ENCODE measurements at places on chromosomes 7 and 10.
A peak's percentile ranks its signal among the peaks of the same experiment; 100 is the strongest.

DNA sequence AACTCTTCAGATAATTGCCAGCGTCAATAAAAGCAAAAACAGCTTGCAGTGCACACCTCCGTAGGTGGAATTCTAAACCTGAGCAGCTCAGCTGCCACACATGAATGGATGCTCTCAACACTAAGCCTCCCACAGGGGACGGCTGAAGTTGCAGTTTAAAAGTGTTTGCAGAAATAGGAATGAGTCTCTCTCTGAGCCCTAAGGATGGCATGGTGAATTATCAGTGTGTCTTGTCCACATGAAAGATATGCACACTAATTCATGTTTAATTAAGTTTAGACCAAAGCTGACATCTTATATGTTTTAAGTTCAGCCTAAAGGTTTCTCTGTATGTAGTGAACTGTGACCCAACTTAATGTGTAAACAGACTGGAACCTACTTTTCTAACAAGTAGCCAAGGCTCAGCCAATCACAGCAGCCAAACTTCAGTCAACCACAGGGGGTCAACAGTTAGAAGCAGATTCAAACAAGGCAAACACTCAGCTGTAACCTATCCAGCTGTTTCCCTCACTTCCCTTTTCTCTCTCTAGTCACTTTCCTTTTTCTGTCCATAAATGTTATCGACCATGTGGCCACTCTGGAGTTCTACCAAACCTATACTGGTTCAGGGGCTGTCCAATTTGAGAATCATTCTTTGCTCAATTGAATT lies 38.1 kb downstream of the CTTNBP2 start:
- DNase-seq = peak; percentile 20

- DNase-seq = no peak
These were observed 16.2 kb downstream of the SVIL start for GRCh38 chr10:29618341-29619171.

- DNase-seq = no peak
These were observed 96.2 kb downstream of the SGMS1 start for GRCh38 chr10:50527442-50528043.

- no peak for DNase-seq
These were observed 10.1 kb upstream of the ATOH7 start for GRCh38 chr10:68242051-68242450.

DNA sequence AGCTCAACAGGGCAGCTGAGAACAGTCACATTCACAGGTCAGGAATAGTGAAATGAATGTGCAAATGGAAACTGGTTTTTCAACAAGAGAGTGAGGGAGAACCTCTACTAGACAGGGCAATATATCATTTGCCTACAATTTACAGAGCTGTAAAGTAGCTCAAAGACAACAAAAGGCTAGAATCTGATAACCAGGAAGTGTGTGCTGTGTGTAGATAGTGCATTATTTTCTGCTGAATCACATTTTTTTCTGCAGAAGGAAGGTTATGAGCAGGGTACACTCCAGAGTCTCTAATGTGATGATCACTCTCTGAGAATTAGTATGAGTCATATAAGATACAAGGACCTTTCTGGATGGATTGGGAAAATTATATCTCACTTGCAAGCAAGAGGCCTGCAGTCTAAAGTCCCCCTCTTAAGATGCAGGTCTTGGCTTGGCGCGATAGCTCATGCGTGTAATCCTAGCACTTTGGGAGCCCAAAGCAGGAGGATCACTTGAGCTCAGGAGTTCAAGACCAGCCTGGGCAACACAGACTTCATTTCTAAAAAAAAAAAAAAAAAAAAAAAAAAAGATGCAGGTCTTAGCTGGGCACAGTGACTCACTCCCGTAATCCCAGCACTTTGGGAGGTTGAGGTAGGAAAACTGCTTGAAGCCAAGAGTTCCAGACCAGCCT lies 59.9 kb upstream of the COBL start:
- DNase-seq = no peak

- peak; percentile 34 for DNase-seq
These were observed 516 bp downstream of the ZNHIT1 start for GRCh38 chr7:101218236-101219125.

DNA sequence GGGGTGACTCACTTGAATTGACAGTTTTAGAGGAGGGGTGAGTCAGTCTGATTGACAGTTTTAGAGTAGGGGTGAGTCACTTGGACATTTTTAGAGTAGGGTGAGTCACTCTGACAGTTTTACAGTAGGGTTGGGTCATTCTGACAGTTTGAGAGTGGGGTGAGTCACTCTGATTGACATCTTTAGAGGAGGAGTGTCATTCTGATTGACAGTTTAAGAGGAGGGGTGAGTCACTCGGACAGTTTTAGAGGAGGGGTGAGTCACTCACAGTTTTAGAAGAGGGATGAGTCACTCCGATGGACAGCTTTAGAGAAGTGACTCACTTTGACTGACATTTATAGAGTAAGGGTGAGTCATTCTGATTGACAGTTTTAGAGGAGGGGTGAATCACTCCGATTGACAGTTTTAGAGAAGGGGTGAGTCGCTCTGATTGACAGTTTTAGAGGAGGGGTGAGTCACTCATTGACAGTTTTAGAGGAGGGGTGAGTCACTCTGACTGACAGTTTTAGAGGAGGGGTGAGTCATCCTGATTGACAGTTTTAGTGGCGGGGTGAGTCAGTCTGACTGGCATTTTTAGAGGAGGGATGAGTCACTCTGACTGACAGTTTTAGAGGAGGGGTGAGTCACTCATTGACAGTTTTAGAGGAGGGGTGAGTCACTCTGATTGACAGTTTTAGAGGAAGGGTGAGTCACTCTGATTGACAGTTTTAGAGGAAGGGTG lies 595.9 kb downstream of the DNAJB6 start:
- DNase-seq = no peak

GRCh38 chr7:148242294-148242821 lies 348.2 kb upstream of the C7orf33 start:
- peak; percentile 48 for DNase-seq

DNA sequence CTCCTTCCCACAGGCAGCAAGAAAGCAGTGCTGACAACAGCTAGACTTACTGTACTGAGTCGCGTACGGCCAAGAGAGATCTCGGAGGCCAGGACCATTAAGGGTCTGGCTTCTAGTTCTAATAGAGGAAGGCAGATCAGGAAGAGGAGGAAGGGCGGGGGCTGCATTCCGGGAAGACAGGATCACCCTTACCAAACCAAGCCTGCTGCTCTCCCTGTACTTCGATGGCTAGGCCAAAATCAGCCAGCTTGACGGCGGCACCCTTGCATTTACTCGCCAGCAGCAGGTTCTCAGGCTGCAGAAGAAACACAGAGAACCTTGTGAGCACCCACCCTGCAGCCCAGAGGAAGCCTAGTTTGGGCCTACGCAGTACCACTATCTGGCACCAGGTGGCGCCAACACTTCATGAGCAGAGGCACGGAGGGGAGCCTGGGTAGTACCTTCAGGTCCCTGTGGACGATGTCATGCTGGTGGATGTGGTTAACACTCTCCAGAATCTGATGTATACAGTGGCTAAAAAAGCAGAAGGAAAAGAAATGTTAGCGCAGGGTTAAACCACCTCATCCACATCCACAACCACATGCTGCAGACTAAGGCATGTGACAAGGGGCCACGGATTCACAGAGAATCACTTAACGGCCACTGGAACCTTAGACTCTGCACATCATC lies 25.4 kb downstream of the CAMK2G start:
- peak; percentile 93 for DNase-seq

GRCh38 chr10:2592360-2593160 lies 474.8 kb upstream of the PFKP start:
- no peak for DNase-seq

DNA sequence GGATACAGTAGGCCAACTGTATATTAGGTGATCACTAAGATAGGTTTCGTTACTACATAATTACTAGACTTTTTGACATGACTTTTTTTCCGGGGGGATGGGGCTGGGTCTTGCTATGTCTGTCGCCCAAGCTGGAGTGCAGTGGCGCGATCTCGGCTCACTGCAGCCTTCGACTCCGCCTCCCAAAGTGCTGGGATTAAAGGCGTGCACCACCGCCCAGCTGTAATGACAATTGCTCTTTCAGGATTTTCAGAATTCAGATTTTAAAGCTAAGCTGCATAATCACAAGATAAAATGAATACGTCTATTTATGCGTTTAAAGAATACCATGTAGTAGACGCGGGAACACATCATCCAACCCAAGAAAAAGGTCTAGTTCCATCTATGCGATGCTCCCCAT lies 982 bp downstream of the IDI1 start:
- peak; percentile 45 for DNase-seq

DNA sequence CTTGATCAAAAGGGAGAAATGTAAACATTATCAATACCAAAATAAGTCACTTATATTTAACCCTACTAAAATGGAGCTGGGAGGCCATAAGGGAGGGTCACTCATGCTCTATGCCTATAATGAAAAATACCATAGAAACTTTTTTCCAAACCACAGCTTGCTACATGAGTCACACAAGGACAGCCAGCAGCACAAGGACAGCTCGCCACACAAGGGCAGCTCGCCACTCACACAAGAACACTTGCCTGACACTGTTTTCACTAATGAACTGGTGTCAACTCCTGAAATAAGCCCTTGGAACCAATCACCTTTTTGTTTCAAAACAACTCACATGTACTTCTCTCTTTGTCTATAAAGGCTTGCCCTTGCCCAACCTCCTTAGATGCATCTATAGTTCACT lies 43.3 kb downstream of the FRMPD2 start:
- DNase-seq = no peak

GRCh38 chr7:53087274-53087673 lies 51.8 kb downstream of the POM121L12 start:
- DNase-seq = no peak

DNA sequence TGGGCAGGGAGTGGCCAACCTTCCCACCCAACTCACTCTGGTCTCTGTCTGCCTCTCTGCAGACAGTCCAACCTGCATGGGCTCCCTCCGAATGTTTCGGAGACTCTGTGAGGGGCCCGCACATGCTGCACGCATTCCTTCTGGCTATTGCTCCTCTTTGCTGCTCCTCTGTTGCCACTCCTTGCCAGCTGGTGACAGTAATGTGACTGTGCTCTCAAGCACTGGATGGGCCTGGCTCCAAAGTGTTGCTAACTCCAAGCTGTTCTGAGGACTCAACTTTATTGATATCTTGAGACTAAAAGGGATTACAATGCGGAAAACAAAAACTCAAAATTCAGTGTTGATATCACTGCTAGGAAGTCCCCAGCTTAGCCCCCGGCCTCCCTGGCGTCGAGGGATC lies 105.4 kb upstream of the KIF5B start:
- no peak for DNase-seq

- DNase-seq = no peak
These were observed 17.0 kb downstream of the CPA4 start for GRCh38 chr7:130309986-130310385.

- peak; percentile 80 for DNase-seq
These were observed 26.9 kb downstream of the TMEM120A start for GRCh38 chr7:75967487-75967997.

DNA sequence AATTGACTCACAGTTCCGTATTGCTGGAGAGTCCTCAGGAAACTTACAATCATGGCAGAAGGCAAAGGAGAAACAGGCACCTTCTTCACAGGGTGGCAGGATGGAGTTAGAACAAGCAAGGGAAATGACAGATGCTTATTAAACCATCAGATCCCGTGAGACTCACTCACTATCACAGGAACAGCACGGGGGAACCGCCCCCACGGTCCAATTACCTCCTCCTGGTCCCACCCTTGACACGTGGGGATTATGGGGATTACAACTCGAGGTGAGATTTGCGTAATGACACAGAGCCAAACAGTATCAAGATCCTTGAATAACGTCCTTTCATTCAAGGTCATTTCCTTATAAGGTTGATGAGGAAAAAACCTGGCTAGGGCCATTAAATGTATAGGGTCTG lies 176.6 kb downstream of the TPK1 start:
- DNase-seq = no peak

GRCh38 chr7:48537561-48537960 lies 366.3 kb downstream of the ABCA13 start:
- DNase-seq = no peak

DNA sequence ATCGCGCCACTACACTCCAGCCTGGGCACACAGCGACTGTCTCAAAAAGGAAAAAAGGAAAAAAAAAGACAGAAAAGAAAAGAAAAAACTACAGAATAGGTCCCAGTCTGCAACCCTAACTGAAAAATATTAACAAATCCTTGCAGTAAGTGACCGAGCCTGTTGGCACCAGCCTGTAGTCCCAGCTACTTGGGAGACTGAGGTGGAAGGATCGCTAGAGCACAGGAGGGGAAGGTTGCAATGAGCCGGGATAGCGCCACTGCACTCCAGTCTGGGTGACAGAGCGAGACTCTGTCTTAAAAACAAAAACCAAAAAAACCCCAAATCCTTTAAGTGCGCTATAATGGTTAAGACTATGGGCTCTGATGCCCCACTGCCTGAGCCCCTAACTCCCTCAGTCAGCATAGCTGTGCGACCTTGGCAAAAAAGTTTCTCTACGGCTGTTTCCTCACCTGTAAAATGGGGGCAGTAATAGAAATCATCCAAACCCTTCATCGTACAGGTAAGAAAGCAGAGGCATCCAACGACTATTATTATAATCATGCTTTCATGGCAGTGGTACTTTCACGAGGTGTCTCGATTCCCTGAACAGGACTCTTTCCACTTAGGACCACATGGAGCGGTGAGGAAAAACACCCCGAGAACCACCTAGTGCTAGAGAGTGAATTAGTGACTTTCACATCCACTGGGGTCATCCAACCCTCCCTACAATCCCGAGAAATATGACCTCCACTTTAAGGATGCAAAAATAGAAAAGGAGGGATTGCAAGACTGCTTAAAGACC lies 755 bp downstream of the TOMM7 start:
- DNase-seq = peak; percentile 6

- DNase-seq = no peak
These were observed 21.0 kb downstream of the UCMA start for GRCh38 chr10:13213163-13213562.

- no peak for DNase-seq
These were observed 94.9 kb downstream of the ARHGAP12 start for GRCh38 chr10:31833753-31834152.

GRCh38 chr10:18400906-18401245 lies 250.5 kb downstream of the NSUN6 start:
- no peak for DNase-seq

GRCh38 chr7:68722044-68722443 lies 876.2 kb upstream of the AUTS2 start:
- no peak for DNase-seq

DNA sequence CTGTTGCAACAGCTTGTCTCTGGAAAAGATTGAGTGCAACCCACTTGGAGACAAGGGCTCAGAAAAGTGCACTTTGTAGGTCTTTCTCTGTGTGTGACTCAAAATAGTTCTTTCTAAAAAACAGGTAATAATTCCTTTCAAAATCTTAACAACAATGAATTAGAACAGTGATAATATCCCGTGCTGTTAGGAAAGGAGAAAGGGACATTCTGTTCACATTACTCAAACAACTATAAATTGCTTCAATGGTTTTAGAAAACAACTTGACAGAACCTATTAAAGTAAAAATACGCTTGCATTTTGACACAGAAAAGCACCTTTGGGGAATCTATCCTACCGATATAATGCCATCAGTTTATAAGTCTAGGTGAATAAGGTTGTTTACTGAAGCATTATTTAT lies 468.1 kb upstream of the DPP6 start:
- DNase-seq = no peak

GRCh38 chr7:2233926-2234325 lies 1.2 kb upstream of the MAD1L1 start:
- no peak for DNase-seq

GRCh38 chr7:14899030-14899429 lies 3.5 kb downstream of the DGKB start:
- DNase-seq = no peak
